Stimulated activated CD4-positive, alpha-beta T cell treated with anti-CD3 and anti-CD28 coated beads, Interleukin-1b, Interleukin-23, amount 100 ng/mL, for 1 hour (primary cell): ENCODE measurements at places on chromosomes 12 and 14.
A peak's percentile ranks its signal among the peaks of the same experiment; 100 is the strongest.

DNA sequence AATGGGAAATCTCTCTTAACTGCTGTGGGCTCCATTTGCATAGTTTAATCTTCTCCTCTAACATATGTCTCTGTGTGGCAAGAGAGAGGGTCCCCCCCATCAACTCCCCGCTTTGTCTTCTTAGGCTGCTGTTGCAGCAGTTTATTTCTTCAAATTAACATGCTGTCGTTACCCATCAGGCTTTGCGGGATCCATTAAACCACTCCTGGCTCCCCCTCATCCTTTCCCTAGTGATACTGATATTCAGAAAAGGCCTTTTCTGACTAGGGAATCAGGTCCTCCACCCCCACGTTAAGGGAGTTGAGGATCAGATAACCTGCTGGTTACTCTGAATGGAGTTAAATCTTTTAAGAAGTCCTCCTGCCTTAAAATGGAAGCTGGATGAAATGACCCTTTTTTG lies 15.2 kb downstream of the GPR84 start:
- no peak for DNase-seq

- DNase-seq: no peak
Measured at GRCh38 chr14:62946221-62946620, 99.0 kb downstream of the KCNH5 start.

- no peak for DNase-seq
Measured at GRCh38 chr12:80858356-80858755, 79.4 kb downstream of the LIN7A start.

DNA sequence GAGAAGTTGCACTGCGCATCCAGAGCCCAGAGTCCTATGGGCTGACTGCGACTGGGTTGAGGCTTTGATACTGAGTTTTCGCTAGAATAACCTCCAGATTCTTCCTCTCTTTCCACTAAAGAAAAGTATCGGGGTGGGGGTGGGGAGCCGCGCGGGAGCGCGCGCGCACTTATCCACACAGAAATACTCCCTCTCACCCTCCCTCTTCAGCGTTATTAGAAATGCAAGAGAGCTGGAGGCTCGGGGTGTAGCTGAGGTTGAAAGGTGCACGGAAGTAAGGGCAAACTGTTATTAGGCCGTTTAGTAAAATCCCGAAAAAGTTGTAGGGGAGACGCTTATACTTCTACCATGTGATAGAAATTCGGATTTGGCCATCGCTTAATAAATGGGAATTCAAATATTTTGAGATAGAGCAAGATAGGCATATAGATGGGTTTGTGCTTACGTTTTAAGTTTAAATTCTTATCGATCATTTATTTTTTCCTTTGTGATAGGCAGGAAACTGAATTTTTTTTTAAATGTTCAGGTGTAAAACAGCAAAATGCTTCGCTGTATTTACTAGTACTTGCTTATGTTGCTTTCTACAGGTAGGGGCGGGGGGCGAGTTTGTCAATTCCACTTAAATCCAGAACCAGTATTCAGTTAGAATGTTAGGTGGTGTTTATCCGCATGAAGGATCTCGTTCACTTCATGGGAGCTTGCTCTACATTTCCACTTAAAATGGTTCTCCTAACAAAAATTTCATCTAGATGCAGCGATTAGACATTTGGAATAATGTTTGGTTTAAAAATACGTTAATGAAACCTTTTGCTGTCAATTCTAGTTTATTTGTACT lies 1.1 kb downstream of the ARHGAP5 start:
- no peak for DNase-seq

- DNase-seq: no peak
Measured at GRCh38 chr12:117036046-117036445, 63.2 kb downstream of the TESC start.

DNA sequence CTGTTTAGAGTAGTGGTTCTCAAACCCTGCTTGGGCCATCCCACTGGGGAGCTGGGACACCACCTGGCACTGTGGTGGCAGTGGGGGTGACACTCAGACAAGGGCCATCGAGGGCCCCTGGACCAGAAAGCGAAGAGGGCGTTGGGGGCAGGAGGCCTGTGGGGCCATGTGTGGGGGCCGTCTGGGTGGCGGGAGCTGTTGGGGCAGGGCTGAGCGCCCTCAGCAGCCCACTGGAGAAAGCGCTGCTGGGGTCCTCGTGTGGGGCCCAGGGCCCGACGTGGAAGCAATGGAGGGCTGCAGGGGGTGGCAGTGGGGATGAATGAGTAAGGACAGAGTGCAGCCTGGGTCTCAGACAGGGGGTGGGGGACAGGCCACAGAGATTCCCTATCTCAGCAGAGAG lies 5.9 kb upstream of the ADSS1 start:
- no peak for DNase-seq

DNA sequence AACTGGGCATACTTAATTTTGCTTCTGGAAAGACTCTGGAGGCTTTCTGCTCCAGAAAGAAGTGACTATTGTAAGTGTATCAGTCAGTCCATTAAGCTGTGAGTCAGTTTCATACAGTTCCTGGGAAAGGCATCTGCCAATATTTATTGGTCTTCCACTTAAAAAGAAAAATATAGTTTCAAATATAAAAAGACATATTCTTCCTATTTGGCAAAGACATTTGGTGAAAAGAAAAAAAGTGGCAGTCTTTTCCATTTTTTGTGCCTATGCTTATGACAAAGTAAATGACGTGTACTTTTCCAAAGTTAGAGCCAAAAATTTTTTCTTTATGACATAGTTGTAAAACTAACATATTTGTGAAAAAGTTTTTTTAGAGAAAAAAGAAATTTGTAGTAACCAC lies 12.3 kb downstream of the TMEM30B start:
- DNase-seq: no peak

GRCh38 chr14:91281346-91281745 lies 36.8 kb upstream of the GPR68 start:
- no peak for DNase-seq

- no peak for DNase-seq
Measured at GRCh38 chr14:92954933-92955332, 32.0 kb downstream of the CHGA start.

- no peak for DNase-seq
Measured at GRCh38 chr14:36069535-36069900, 107.0 kb downstream of the PTCSC3 start.

GRCh38 chr14:47150267-47150666 lies 498.7 kb upstream of the RPL10L start:
- no peak for DNase-seq

DNA sequence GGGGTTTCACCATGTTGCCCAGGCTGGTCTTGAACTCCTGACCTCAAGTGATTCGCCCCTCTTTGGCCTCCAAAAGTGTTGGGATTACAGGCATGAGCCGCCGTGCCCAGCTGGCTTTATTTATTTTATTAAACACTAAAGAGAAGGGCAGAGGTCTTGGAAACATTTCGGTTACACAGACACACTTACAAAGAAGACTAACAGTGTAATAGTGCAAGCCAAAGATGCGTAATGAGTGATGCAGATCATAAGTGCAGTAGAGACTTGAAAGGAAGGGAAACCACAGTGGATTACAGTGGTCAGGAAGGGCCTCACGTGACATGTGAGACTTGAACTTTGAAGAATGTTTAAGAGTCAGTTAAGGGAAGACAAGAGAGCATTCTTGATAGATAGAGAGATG lies 33.9 kb upstream of the CDK17 start:
- DNase-seq: peak; percentile 34

DNA sequence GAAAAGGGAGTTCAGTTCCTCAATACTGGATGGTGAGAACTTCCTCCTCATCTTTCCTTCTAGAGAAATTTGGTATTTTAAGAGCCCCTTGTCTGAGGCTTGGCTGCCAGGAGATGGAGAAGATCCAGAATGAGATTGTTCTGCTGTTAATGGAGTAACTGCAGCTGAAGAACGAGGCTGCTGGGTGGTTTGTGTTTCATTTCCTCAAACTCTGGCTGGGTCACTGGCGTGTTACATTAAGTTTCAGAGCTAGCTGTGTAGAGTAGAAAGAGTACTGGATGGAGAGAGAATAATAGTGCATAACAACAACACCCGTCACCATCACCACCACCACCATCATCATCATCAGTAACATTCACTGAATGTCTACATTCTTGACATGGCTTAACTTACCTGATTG lies 325.0 kb upstream of the TBX3 start:
- DNase-seq: no peak

DNA sequence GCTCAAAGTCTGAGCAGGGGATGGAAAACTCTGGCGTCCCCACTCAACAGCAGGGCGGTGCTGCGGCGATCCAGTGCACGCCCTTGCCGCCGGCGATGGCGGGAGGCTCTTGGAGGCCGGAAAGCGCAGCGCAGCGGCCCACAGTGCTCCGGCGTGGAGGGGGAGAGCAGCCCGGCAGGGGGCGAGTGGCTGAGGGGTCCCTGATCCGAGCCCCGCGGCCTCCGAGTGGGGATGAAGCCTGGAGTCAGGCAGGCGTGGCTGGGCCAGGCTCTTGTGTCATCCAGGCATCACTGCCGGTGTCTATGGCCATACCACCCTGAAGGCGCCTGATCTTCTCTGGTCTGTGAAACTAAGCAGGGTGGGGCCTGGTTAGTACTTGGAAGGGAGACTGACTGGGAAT lies 183.1 kb downstream of the ALG10 start:
- DNase-seq: no peak

DNA sequence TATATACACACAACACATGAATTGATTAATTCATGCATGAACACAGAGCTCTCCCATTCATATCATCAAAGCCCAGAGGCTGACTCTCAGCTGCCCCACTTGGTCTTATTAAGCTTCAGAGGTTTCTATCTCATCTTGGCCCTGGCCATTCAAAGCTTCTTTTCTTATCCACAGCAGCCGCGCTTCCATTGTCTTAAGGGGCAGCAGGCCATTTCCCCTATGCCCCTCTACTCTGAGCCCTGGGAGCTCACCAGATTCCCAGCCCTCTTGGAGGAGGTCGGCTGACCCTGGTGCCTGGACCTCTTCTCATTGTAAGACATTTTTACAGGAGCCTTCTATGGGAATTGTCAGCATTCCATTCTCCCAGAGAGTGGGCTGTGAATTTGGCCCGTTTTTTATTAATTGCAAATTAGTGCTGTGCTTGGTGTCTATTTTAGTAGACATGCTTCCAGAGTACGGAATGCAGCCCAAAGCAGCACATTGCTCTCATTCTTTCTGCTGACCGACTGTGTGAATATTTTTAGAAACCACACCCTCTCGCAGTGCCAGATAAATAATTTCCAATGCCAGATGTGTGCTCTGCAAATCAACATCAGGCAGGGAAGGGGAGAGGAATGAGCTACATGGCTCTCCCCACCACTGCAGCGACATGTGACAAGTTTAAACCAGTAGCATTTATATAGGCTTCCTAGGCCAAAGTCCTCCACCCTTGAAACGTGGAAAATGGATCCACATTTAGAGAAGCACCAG lies 58.5 kb downstream of the NUAK1 start:
- no peak for DNase-seq

DNA sequence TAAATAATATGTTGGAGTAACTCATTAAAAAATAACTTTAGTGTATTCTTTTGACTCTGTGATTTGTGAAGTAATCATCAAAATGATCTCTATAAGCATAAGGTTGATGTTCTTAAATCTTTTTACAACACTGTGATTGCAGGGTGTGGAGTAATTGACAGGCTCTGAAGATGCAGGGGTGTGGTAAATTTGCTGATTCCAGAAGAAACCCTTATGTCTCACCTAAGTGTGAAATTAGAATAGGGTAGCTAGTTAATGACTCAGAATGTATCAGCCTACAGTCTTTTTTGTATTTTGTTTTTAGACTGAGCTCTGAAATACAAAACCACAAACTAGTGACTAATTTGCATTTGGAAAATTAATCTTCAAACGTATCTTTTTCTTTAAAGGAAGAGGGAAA lies 5.9 kb downstream of the PRPF39 start:
- no peak for DNase-seq

GRCh38 chr14:57478050-57478449 lies 15.6 kb downstream of the CCDC198 start:
- DNase-seq: no peak

GRCh38 chr12:53624956-53625355 lies 1.2 kb downstream of the ATF7 start:
- no peak for DNase-seq

DNA sequence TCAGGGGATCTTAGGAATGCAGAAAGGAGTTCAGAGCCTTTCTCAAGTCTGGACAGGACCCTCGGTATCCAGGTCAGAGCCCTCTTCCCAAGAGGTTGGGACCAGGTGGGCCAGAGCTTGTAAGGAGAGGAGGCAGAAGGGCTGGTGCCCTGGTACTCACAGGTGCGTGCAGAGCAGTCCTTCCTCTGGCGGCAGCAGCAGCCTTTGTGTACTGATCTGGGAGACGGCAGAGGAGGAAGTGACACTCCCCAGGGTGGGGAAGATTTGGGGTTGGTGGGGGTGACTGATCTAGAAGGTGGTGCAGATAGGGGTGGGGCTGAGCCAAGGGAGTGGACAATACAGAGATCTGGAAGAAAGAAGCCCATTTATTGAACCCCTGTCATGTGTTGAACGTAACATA lies at the start of gene ITGB7:
Gene ITGB7, minus strand, starts transcription at position 210 of the 400 bp plus-strand sequence. CDS start 6,808 bp downstream, outside the sequence.
- no peak for DNase-seq
